H9 (cell line): ENCODE measurements at places on chromosomes 4 and X. TPM values are rescaled to one million over a fixed set of nuclear protein-coding genes. Genes with fewer than 3 reads are reported as not detected.

- no peaks in the 10 kb centered on the region for H3K27me3 ChIP-seq
- peaks cover 84% of the 10 kb centered on the region for H3K36me3 ChIP-seq
- peaks cover 2% of the 10 kb centered on the region for H3K4me1 ChIP-seq
- H3K4me3 ChIP-seq = no peak overlapping the region
- no peak overlapping the region for H3K27ac ChIP-seq
- no peak for DNase-seq
Observed at GRCh38 chrX:40055495-40055894, 42.3 kb downstream of the BCOR start.

GRCh38 chr4:16067515-16067914, 16.3 kb downstream of the PROM1 start:
- H3K27ac ChIP-seq = no peak overlapping the region
- H3K4me3 ChIP-seq = no peak overlapping the region
- peaks cover 24% of the 10 kb centered on the region for H3K36me3 ChIP-seq

Gene RNF175
- 3.3 and 4.3 TPM in 2 replicates for total RNA-seq

- H3K4me3 ChIP-seq = no peak overlapping the region
- no peak overlapping the region for H3K27ac ChIP-seq
- H3K4me1 ChIP-seq = no peaks in the 10 kb centered on the region
- peaks cover 46% of the 10 kb centered on the region for H3K36me3 ChIP-seq
- no peak for DNase-seq
- no peaks in the 10 kb centered on the region for H3K27me3 ChIP-seq
Observed at GRCh38 chr4:143554728-143555597, 41.5 kb downstream of the SMARCA5 start.

Gene SSX4B
- 0.29 TPM in 1 of 2 replicates, not detected in the other for total RNA-seq
